ENCODE measurements at places on chromosomes 3 and 15.

DNA sequence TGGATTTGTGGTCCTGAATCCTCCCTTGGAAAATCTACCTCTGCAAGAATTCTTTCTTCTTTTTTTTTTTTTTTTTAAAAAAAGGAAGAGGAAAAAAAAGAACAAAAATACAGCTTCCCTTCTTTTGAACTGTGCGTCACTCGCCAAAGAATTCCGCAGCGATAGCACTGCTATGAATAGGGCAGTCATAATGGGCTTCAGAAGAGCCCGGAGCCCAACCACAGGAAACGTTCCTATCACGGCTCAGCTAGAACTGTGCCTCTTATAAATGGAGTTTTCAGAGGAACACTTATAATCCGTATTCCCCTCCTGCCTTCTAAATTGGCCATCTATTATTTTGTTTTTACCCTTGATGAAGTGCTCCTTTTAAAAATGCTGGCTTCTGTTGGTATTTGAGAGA, 227.7 kb downstream of the ADAMTS17 start:
- no peak for DNase-seq

DNA sequence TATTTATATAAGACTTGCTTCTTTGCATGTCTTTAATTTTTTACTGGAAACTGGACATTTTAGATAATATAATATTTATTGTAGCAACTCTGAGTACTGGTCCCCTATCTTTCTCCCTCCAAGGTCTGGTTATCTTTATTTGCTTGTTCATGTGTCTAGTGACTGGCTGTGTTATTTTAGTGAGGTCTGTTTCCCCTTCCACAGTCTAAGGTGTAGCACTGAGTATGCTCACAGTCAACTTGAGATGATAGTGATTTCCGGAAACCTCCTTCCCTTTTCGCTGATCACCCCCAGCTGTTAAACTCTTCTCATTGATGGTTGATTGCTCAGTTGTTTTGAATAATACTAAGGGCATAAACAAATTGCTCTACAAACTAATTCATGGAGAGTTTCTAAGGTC, 37.0 kb downstream of the PCNP start:
- no peak for DNase-seq

DNA sequence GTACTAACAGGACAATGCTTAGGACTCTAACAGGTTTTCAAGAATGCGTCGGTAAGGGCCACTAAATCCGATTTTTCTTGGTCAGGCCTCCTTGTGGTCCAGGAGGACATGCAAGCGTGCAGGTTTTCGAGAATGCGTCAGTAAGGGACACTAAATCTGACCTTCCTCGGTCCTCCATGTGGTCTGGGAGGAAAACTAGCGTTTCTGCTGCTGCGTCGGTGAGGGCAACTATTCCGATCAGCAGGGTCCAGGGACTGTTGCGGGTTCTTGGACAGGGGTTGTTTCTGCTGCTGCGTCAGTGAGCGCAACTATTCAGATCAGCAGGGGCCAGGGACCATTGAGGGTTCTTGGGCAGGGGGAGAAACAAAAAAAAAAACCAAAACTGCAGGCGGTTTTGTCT, 7.8 kb upstream of the UBP1 start:
- no peak for DNase-seq

DNA sequence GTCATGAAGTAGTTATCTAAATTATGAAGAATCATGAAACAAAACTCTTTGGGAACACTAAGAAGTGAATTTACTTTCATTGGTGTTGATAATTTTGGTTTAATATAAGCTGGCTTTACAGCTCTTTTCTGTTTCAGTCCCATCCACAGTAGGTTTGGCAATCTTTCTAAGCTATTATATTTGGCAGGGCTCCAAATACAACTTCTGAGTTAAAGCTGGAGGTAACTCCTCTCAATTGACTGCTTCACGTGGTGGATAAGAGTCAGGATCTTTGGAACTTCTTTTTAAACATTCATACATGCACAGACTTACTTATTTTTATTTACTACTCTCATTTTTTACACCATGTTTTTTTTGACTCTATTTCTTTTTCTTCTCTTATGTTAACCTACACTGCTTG, 106.5 kb upstream of the EPHA3 start:
- no peak for DNase-seq

- no peak for DNase-seq
Observed at GRCh38 chr15:58447271-58448010, 15.7 kb downstream of the LIPC start.

- DNase-seq = no peak
Observed at GRCh38 chr3:46485779-46486175, 12.0 kb upstream of the RTP3 start.

GRCh38 chr15:57746786-57747185, 40.3 kb downstream of the POLR2M start:
- no peak for DNase-seq

GRCh38 chr3:22495241-22495640, 707.9 kb upstream of the UBE2E2 start:
- DNase-seq = no peak

GRCh38 chr3:27194861-27195483, 174.2 kb downstream of the NEK10 start:
- no peak for DNase-seq

DNA sequence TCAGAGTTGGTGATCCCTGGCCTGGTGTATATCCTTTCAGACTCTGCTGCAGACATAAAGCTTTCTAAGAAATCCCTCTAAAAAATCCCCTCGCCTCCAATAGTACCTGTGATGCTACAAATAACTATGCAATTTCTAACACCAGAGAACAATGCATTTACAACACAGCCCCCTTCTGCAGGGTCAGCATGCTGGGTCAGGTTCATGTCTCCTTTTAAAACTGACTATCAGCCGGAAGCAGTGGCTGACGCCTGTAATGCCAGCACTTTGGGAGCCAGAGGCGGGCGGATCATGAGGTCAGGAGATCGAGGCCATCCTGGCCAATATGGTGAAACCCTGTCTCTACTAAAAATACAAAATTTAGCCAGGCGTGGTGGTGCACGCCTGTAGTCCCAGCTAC, 77.0 kb upstream of the SPATA12 start:
- DNase-seq = no peak

GRCh38 chr3:69420781-69421520, 35.1 kb upstream of the FRMD4B start:
- no peak for DNase-seq
